Osteocyte (in vitro differentiated cells): ENCODE measurements at places on chromosomes 2 and 18. TPM values are rescaled to one million over a fixed set of nuclear protein-coding genes. Genes with fewer than 3 reads are reported as not detected.
A peak's percentile ranks its signal among the peaks of the same experiment; 100 is the strongest.

DNA sequence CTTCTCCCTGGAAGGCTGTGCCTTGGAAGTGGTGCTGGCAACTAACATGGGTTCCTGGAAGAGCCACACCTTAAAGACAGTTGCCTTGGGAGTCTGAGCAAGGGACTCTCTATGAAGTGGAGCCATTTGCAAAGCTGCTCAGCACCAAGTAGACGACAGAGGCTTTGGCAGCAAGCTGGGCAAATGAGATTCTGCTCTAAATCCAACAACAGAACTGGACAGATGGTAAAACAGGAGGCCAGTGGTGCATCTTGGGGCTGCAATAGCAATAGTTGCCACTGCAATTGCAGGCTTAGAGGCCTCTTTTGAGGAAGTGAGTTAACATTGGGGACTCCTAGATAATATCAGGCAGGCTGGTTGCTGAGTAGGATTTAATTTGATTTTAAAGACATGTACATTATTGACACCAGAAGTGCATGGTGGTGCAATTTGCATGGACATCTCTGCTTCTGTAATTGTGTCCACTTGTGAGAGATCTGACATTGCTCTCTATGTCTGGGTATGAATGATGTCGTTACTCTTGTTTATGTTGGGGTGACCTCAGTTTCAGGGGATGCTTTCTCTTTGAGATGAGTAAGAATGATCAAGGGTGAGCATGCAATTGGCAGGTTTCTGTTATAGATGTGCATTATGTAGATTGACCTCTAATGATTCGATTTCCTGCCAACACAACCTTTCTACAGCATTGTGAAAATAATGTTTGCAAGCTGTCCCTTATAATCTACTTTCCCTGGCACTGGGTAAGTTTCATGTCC is 568.3 kb upstream of the MEX3C start:
- no peak for DNase-seq

The AKAIN1 gene
- not detected in 2 replicates for total RNA-seq

The KRTCAP3 gene
- 2.3 and 3.2 TPM in 2 replicates for total RNA-seq

DNA sequence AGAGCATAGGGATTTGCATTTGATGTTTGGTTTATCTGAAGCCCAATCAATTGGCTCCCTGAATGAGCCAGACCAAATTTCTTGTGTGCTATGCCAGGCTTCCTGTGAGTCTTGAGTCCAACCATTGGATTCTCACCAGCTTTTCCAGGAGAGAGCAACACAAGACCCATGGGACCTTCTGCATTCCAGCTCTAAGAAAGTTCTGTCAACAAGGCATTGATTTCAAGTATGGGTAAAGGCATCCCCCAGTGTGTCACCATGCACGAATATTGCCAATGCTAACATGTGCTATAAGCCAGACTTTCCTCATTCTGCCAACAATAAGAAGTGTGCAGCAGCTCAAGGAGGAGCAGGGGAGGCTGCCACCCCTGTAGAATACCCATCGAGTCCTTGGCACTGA is 266.6 kb downstream of the ETAA1 start:
- DNase-seq, result no peak

DNA sequence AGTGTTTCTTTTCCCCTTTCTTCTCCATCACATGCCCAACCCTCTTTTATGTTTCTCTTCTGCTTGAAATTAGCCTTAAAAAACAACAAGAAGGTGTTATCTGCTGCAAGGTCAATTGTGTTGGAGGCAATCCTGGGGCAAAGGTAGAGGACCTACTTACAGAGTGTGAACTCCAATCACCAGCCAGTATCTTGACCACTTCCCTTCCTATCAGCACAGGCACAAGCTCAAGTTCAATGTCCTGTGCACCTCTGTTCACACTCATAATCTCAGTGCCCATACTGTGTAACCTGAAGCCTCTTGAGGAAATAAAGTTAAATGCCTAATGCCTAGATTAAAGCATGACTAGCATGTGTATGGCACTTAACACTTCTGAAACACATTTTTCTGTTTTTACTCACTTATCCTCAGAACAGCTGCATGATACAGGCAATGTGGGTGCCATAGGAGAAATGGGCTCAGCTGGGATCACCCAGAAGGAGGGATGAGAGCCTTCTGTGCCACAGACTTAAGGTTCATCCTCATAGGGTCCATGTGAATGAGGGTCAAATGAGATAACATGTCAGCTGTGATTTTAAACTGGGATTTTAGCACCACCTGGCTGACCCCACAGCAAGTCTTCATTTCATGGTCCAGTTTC is 701.5 kb downstream of the BCL11A start:
- no peak for DNase-seq

GRCh38 chr2:88016960-88017779 is 823 bp upstream of the RNU2-63P start:
- peak; percentile 83 for DNase-seq
